ENCODE measurements at places on chromosomes 11 and 22.

- DNase-seq, result no peak
Measured at GRCh38 chr22:45565973-45566372, 63.3 kb downstream of the FBLN1 start.

DNA sequence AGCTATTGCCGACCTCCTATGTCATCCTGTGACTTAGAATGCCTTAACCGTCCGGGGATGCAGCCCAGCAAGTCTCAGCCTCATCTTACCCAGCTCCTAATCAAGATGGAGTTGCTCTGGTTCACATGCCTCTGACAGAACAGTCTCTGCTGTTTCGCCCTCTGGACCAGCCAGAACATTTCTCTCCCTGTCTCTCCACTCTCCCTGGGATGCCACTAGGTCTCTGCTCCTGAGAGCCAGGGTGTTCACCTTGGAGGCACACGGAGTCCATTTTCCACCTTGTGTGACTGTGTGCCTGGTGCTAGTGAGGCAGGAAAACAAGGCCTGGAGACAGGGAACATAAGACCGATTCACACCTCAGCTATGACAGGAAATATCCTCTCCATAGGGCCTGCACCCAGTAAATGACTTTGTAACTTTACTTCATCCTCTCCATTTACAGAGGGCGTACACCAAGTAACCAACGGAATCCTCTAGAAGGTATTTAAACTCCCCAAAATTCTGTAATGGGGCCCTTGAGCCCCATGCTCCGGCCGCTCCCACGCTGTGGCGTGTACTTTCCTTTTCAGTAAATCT, 16.8 kb upstream of the B4GALNT4 start:
- no peak for DNase-seq

GRCh38 chr11:63609971-63610580, 4.2 kb downstream of the PLAAT3 start:
- no peak for DNase-seq

GRCh38 chr22:21051145-21051830, 5.5 kb downstream of the LRRC74B start:
- no peak for DNase-seq

GRCh38 chr11:105034813-105035620, at the start of gene CASP1:
CASP1 (minus strand) TSS chr11:105035144; CDS start chr11:105035113, 31 bp downstream.
- DNase-seq, result no peak

DNA sequence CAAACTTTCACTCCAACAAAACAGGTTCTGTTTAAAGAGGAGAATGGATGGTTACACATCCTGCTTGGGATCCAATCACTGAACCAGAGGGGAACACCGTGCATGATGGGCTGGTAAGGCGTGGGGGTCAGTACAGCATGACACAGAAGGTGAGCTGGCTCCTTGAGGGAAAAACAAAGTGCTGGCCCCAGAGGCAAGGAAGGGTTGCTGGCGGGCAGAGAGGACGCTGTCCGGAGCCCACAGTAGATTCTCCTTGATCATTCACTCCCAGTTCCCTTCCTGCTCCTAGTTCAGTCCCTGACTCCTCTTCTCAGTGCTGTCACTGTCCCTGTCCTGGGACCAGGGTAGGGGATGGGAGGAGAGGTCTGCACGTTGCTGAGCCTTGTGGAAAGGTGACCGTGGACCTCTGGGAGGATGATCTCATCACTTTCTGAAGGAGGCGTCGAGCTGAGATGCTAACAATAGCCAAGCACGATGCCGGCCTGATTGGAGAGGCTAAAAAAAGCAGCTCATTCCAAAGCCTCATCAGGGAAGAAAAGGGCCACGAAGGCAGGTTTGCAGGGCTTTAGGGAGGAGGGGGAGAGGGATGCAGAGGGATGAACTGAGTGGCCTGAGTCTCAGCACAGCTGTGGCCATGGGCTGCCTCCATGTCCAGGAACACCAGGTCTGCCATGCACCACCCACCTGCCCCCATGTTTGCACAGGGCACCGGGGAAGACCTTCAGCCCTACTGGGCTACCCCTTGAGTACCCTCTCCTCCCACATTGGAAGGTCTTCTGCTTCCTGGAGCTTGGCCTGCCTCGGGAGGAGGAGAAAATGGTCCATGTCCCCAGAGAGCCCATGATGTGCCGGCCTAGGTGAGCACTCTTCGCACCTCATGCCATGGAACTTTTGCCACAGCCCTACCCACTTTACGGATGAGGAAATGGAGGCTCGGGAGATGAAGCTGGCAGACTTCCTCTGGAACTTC, 72.7 kb upstream of the RTL6 start:
- no peak for DNase-seq

GRCh38 chr11:70494559-70495350, 96.4 kb downstream of the CTTN start:
- no peak for DNase-seq

DNA sequence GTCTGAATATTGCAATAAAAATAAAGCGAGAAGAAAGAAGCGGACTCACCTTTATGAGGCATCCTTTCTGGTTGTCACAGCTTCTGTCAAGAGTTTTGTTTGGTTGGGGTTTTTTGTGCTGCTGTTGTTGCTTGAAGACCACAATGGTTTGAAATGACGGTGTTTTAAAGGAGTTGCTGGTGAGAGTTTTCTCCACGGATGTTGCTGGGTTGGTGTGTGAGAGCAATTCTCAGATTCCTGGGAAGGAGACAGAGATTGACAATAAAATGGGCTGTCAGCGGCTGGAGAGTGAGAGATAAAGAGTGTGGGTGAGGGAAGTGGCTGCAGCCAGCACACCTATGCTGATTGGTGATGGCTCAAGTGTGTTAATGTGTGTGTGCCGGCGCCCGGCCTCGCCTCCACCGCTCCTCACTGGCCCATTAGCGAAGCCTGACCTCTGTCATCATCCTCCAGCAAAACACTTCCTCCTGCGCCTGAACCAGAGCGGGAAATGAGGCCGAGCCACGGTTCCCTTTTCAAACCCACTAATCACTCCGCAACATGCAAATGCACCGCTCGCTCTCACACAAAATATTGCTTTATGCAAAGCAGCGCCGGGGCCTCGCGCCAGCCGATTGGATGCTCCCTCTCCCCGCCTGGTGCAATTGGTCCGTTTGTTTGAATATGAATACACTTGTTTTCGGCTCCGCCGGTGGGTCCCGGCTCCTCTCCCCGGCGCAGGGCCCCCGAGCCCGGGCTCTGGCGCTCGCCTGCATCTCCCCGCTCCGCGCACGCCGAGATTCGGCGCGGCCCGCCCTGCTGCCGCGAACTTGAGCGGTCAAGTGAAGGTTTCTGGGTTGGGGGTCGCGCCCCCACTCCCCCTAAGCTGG, at the start of gene PAX6:
Gene PAX6 (minus strand): TSS at position 544 of the 869 bp plus-strand sequence. CDS start 4,911 bp downstream, outside the sequence.
- DNase-seq, result no peak

DNA sequence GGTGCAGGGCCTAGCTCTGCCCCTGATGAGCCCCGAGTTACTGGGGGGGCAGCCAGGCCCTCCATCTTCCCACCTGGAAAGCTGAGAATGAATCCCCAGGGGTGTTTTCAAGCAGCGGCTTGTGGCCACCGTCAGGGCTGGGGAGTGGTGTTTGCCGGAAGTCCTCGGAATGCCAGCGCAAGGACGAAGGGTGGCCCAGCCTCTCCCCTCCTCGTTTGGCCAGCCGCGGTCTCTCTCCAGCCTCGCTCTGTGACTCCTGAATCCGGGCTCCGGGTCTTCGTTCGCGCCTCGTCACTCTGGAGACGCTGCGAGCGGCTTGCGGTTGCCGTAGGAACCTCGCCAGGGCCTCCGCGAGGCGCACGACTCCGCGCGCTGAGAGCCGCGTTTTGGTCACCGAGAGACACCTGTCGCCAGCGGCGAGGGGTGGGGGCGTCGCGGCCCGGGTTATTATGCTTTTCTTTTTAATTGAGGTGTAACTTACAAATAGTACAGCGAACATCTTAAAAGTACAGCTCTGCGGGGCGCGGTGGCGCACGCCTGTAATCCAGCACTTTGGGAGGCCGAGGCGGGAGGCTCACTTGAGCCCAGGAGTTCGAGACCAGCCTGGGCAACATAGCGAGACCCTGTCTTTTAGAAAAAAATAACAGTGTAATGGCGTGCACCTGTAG, 6.3 kb upstream of the KDELR3 start:
- peak; percentile 74 for DNase-seq

GRCh38 chr22:23709107-23709506, 18.3 kb downstream of the RGL4 start:
- DNase-seq, result no peak

GRCh38 chr11:2826679-2827056, 58.9 kb downstream of the CDKN1C start:
- no peak for DNase-seq
